ENCODE measurements at places on chromosomes 3 and 15.

DNA sequence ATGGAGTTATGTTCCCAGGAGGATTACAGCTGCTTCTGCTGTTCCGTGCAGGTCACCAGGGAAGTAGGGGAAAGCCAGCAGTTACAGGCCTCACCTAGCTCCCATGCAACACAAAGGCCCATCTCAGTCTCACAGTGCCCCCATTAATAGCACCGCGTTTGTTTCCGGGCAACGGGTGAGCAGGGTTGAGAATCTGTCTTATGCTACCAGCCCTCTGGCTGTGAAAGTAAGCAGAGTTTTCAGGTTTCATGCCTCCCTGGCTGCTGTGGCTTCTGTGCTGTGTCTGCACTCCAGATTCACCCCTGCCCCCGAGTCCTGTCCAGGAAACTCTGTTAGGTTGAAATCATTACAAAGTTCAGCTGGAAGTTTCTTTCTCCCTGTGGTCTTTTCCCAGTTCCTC, 254.4 kb upstream of the GPR149 start:
- DNase-seq, result no peak

DNA sequence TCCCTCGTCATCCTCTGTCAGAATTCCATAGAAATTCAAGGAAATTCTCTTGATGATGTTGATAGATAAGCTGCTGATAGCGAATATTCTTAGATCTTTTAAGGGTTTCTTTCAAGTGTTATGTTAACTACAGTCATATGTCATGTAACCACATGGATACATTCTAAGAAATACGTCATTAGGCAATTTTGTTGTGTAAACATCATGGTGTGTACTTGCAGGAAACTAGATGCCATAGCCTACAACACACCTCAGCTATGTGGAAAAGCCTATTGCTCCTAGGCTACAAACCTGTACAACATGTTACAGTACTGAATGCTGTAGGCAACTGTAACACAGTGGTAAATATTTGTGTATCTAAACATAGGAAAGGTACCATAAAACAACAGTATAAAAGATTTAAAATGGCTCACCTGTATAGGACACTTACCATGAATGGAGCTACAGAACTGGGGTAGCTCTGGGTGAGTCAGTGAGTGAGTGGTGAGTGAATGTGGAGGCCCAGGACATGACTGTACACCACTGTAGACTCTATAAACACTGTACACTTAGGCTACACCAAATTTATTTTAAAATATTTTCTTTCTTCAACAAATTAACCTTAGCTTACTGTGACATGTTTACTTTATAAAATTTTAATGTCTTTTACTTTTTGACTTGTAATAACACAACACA, 34.6 kb downstream of the GLDN start:
- no peak for DNase-seq

DNA sequence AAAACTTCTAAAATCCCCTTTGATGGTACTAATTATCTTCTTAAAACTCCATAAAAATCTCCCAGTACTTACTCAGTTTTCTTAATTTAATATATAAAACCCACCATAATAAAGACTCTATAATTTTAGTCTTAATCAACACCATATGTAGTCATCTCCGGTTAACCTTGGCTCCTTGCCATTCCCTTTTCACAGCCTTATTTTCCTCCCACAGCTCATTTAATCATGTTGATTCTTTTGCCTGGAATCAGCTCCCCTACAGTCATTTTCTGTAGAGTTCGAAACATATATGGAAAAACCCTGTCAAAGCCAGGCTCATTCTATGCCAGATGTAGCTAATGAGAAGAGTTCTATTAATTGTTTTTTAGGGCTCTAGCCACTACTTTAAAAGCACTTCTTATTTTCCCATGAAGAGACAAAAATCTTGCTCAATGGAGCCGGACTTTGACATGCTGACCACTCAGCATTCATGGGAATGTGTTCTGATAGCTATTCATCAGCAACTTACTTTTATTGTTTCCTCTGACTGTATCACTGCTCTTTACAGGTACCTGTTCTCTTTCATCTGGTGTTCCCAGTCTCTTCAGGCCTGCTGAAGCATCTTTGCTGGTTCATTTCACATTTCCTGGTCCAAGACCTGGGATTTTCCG, 573.4 kb downstream of the NAALADL2 start:
- no peak for DNase-seq

DNA sequence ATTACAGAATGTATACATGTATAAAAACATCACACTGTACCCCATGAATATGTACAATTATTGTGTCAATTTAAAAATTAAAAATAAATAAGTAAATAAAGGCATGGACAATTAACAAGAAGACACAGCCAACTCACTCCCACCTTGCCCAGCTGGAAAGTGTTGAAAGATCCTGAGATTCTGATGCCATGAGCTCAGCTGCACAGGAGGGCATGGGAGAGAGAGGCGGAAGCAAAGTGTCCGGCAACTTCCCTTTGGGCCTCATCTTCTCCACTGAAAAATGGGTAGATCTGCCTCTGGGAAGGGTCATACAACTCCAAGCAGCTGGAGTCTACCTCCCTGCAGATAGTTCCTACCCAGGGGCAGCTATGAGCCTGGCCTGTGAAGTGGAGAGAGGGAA, 277.3 kb downstream of the UACA start:
- no peak for DNase-seq

- no peak for DNase-seq
These were observed 192.7 kb upstream of the LRIG1 start for GRCh38 chr3:66693461-66694031.

GRCh38 chr3:48548729-48549705, 7.6 kb downstream of the PFKFB4 start:
- peak; percentile 90 for DNase-seq

DNA sequence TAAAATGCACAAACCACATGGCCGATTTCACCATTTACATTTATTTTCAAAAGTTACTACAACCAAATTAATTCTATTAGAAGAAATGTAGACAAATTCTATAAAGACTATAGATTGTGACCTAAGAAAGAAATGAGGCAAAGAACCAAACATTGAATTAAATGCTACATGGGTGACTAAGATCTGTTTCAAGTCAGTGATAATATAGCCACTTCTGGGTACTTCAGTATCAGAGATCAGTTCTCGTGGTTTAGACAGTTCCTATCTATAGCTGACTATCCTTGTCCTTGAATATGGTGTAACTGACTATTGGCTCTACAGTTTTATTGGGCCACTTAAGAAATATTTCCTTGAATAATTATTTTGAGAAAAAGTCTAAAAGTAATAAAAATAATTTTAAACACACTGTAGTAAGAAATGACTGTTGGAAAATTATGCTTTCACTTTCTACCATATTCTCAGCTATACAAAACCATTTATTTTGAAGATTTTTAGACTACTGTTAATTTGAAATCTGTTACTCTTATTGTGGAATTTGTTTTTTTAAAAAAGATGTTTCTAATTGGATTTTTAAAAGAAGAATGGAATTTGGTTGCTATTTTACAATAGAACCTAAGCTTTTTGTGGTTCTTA, 14.1 kb downstream of the KCNMB3 start:
- DNase-seq, result no peak

GRCh38 chr3:52280050-52280461, 1.6 kb upstream of the WDR82 start:
- DNase-seq, result no peak

GRCh38 chr15:71800835-71801745, 9.3 kb upstream of the NR2E3 start:
- DNase-seq, result peak; percentile 82

DNA sequence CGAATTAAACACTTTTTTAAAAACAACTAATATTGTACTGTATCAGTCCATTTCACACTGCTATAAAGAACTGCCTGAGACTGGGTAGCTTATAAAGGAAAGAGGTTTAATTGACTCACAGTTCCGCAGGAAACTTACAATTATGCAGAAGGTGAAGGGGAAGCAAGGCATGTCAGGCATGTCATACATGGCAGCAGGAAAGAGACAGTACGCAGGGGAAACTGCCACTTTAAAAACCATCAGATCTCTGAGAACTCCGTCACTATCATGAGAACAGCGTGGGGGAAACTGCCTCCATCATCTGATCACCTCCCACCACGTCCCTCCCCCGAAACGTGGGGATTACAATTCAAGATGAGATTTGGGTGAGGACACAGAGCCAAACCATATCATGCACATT, 162.8 kb upstream of the TPM1 start:
- DNase-seq, result no peak

GRCh38 chr15:22908830-22909229, 70.4 kb downstream of the NIPA2 start:
- DNase-seq, result no peak
